Esophagus muscularis mucosa (tissue), 4 donors: ENCODE measurements at places on chromosomes 12 and 14.

GRCh38 chr14:26163761-26164160 lies 434.1 kb downstream of the NOVA1 start:
- no peak overlapping the region for H3K4me3 ChIP-seq
- H3K27ac ChIP-seq: no peak overlapping the region
- H3K27me3 ChIP-seq: no peaks in the 10 kb centered on the region
- no peaks in the 10 kb centered on the region for H3K4me1 ChIP-seq
- no peak for DNase-seq
- H3K36me3 ChIP-seq: no peaks in the 10 kb centered on the region

GRCh38 chr14:47675466-47676314 lies at the start of gene MDGA2:
MDGA2 (minus strand) TSS chr14:47675605.
- peaks cover 10% of the 10 kb centered on the region for H3K27me3 ChIP-seq
- peaks cover 30% of the 10 kb centered on the region for H3K4me1 ChIP-seq
- H3K36me3 ChIP-seq: no peaks in the 10 kb centered on the region
- peak within 1 kb of the TSS; percentile 51 for H3K4me3 ChIP-seq
- no peak within 1 kb of the TSS for H3K27ac ChIP-seq

DNA sequence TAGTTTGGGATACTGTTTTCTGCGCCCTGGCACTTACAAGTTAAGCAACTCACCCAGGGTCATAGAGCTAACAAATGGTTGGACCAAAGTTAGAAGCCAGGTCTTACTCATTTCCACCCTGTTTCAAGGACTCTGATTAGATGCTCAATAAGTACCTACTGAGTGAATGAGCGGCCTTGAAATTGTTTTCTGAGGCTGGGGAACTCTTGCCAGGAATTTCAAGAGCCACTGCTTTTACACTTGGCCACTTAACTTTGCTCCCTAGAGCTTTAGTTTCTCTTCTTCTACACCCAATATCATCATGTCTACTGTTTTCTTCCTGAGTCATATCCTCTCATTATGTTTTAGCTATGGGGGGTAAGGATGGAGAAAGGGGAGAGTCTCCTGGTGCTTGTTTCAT lies 431.6 kb downstream of the ZFP36L1 start:
- H3K4me1 ChIP-seq: peaks cover 51% of the 10 kb centered on the region
- H3K27ac ChIP-seq: peak overlapping the region; percentile 74
- H3K4me3 ChIP-seq: no peak overlapping the region
- no peak for DNase-seq

- peaks cover 7% of the 10 kb centered on the region for H3K27me3 ChIP-seq
- no peak for DNase-seq
- H3K27ac ChIP-seq: peak overlapping the region; percentile 84
- H3K36me3 ChIP-seq: no peaks in the 10 kb centered on the region
- H3K4me1 ChIP-seq: peaks cover 29% of the 10 kb centered on the region
Measured at GRCh38 chr12:24562771-24563431, 386.0 kb downstream of the BCAT1 start.

DNA sequence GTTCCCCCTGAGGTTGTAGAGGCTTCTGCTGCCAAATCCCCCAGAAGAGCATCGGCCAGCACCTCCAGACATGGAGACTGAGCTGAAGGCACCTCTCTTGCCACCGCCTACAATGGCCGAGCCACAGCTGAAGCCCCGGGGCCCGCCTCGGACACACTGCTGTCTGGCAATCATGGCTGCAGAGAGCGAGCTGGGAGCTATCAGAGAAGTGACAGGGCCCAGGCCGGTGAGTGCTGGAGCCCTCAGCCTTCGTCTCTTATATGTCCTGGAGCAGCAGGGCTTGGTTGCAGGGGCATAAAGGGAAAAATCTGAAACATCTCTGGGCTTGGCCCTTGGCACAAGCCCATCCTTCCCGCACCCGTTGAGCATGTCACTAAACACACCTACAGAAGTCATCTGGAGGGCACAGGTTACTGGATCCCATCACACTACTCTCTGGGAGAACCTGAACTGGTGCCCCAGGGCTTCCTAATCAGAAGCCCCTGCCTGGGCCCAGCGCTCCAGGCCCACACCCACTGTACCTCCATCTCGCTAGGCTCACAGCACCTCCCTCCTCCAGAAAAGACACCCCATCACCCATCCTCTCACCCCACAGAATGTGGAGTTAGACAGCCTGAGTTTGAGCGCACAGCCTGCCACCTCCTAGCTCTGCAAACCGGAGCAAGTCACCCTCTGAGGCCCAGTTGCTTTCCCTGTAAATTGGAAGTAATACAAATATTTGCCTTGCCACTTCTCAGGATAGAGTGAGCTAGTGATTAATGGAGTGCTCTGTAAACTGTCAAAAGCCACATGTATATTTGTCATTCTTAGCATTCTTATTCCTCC lies at the start of gene KRT4:
Gene KRT4 (minus strand): TSS at position 232 of the 825 bp plus-strand sequence. CDS start 58 bp downstream, at position 174.
- H3K27me3 ChIP-seq: no peaks in the 10 kb centered on the region
- H3K4me1 ChIP-seq: peaks cover 11% of the 10 kb centered on the region
- H3K36me3 ChIP-seq: no peaks in the 10 kb centered on the region
- no peak within 1 kb of the TSS for H3K27ac ChIP-seq
- DNase-seq: no peak
- H3K4me3 ChIP-seq: no peak within 1 kb of the TSS

GRCh38 chr12:18148961-18149360 lies 59.0 kb upstream of the RERGL start:
- no peak for DNase-seq
- H3K36me3 ChIP-seq: no peaks in the 10 kb centered on the region
- H3K27ac ChIP-seq: no peak overlapping the region
- no peaks in the 10 kb centered on the region for H3K4me1 ChIP-seq

GRCh38 chr14:105324871-105325270 lies 10.3 kb downstream of the PACS2 start:
- no peaks in the 10 kb centered on the region for H3K27me3 ChIP-seq
- no peaks in the 10 kb centered on the region for H3K36me3 ChIP-seq
- no peak for DNase-seq
- H3K4me3 ChIP-seq: no peak overlapping the region
- H3K4me1 ChIP-seq: peaks cover 75% of the 10 kb centered on the region

GRCh38 chr14:96576359-96576758 lies 74.2 kb downstream of the PAPOLA start:
- H3K27me3 ChIP-seq: no peaks in the 10 kb centered on the region
- H3K36me3 ChIP-seq: peaks cover 10% of the 10 kb centered on the region
- no peak overlapping the region for H3K27ac ChIP-seq
- DNase-seq: no peak
- H3K4me3 ChIP-seq: no peak overlapping the region

GRCh38 chr12:16454481-16454880 lies 107.0 kb downstream of the MGST1 start:
- H3K36me3 ChIP-seq: no peaks in the 10 kb centered on the region
- no peak overlapping the region for H3K4me3 ChIP-seq
- no peak overlapping the region for H3K27ac ChIP-seq
- no peaks in the 10 kb centered on the region for H3K4me1 ChIP-seq

DNA sequence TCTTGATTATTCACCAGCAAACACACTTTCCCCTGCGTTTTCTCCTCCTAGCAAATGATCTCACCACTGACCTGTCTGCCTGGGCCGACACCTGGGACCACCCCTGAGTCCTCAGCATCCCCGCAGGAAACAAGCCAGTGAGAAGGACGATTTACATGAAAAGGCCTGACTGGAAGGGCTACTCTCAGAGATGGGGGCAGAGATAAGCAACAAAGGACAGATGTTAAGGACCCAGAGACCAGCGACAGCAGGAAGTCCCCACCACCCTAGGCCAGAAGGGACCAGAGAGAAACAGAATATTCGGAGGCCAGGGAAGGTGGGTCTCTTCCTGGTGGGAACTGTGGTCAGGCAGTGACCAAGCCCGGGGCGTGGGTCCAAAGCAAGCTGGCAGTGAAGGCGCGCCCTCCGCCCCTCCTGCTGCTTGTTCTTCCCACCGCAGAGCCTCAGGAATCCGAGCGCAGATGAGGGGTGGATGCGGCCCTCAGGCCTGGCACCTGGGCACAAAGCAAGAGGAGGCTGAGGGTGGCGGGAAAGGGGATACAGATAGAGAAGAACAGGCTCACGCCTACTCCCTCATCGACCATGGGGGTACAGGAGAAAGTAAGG lies 55.8 kb downstream of the STX2 start:
- no peak overlapping the region for H3K27ac ChIP-seq
- DNase-seq: no peak
- peaks cover 41% of the 10 kb centered on the region for H3K36me3 ChIP-seq

DNA sequence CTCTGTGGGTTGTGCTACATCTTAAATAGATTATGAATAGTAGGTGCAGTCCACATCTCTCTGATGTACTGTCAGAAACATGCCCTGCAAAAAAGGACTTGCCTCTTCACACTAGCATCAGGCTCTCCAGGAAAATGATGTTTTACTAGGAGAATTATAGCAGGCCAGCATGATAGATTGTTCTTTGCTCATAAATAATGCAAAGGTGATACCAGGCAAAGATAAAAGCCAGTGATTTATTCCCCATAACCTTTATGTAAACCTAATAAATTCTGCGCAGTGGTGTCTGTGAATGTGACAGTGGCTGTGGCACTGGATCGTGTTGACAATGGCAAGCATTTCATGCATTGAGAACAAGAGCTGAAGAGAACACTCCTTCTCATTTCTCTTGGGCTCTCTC lies 646.5 kb upstream of the SEL1L start:
- H3K27me3 ChIP-seq: no peaks in the 10 kb centered on the region
- H3K4me1 ChIP-seq: no peaks in the 10 kb centered on the region
- DNase-seq: no peak

GRCh38 chr12:57008178-57008577 lies 1.8 kb upstream of the ZBTB39 start:
- DNase-seq: no peak
- no peak overlapping the region for H3K4me3 ChIP-seq
- H3K27me3 ChIP-seq: no peaks in the 10 kb centered on the region
- peaks cover 16% of the 10 kb centered on the region for H3K36me3 ChIP-seq

DNA sequence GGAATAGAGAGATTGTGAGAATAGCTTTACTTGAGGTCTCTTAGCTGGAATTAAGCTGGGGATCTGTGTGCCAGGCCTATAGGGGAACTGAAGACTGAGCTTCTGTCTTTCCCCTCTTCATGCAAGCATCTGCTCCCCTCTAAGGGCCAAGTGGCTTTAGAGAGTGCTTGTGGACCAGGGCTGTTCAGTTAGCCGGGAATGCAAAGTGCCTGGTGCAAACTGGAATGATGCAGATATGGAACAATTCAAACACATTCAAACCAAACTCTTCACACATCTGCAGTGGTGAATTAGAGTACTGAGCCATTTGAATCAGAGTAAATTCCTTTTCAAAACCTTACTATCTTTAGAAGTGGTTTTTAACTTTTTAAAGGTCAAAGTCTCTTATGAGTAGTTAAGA lies 99.0 kb downstream of the LIN7A start:
- DNase-seq: no peak
- H3K4me1 ChIP-seq: peaks cover 21% of the 10 kb centered on the region
- H3K36me3 ChIP-seq: no peaks in the 10 kb centered on the region
- no peak overlapping the region for H3K27ac ChIP-seq

GRCh38 chr12:10361622-10362021 lies 28.2 kb downstream of the KLRK1 start:
- H3K4me1 ChIP-seq: peaks cover 15% of the 10 kb centered on the region
- DNase-seq: no peak
- H3K27ac ChIP-seq: no peak overlapping the region
- no peak overlapping the region for H3K4me3 ChIP-seq
- no peaks in the 10 kb centered on the region for H3K27me3 ChIP-seq

GRCh38 chr14:93056166-93056839 lies 59.4 kb downstream of the ITPK1 start:
- peaks cover 78% of the 10 kb centered on the region for H3K4me1 ChIP-seq
- H3K36me3 ChIP-seq: no peaks in the 10 kb centered on the region

GRCh38 chr12:78431931-78432330 lies 432.6 kb upstream of the SYT1 start:
- H3K4me1 ChIP-seq: peaks cover 8% of the 10 kb centered on the region
- no peak overlapping the region for H3K27ac ChIP-seq
- H3K36me3 ChIP-seq: no peaks in the 10 kb centered on the region
- H3K27me3 ChIP-seq: no peaks in the 10 kb centered on the region

DNA sequence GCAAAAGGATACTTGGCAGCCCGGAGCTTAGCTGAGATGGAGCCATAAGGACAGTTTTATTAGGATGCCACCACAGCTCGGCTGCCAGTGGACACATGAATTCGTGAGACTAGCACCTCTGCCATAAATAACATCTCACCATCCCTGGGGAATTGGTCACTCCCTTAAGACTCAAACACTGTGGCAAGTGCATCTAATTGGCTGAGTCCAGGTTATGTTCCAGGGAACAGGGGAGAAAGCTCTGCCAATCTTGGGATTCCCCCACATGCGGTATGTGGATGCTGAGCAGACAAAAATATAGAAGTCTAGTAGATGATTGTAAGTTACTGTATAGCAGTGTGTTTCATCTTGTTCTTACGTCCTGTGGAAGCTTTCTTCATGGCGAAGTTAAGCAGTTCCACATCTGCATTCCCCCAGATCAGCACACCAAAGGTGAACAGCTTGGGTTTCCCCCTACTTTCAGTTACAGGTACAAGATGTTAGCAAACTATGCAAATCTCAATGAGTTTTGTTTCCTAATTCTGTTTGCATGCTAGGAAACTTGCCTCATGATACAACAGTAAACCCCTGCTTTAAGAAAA lies 131.1 kb downstream of the ETV6 start:
- H3K36me3 ChIP-seq: no peaks in the 10 kb centered on the region
- no peak overlapping the region for H3K4me3 ChIP-seq
- DNase-seq: no peak
- peak overlapping the region; percentile 91 for H3K27ac ChIP-seq
- no peaks in the 10 kb centered on the region for H3K27me3 ChIP-seq
- H3K4me1 ChIP-seq: peaks cover 84% of the 10 kb centered on the region

DNA sequence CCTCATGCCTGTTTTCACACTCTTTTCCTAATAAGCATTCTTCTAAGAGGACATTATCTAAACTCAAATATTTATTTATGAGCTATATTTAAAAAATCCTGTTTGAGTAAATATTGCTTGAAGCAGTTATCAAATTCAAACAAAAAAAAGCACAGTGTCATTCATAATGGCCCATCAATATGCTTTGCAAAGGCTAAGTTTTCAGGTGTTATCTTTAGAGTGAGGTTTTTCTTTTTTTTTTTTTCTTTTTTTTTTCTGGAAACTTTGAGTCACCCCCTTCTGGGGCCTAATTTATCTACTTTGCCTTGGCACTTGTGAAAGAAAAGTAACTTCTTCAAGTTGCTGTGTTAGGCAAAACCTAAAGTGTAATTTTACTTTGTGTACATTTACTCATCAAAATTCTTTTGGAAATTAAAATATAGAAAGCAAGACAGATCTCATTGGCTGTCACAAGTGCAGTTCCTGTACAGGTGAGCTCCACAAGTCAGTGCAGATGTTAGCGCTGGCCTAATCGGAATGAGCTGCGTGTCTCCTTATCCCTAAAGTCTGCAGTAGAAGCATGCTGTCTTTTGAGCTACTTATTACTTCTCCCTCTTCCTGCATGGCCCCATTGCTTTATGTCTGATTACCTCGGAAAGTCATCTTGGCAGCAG lies 53.3 kb downstream of the GLT1D1 start:
- DNase-seq: no peak
- no peaks in the 10 kb centered on the region for H3K4me1 ChIP-seq
- no peaks in the 10 kb centered on the region for H3K27me3 ChIP-seq
- H3K4me3 ChIP-seq: no peak overlapping the region
- no peaks in the 10 kb centered on the region for H3K36me3 ChIP-seq

- H3K27ac ChIP-seq: no peak overlapping the region
- H3K36me3 ChIP-seq: no peaks in the 10 kb centered on the region
- H3K4me1 ChIP-seq: no peaks in the 10 kb centered on the region
- no peak for DNase-seq
Measured at GRCh38 chr12:56775638-56776037, 12.5 kb downstream of the HSD17B6 start.
